NCI-H2227 treated with DMSO at 0.1 percent for 48 hours (cell line): ENCODE measurements at places on chromosomes 5 and 9.

GRCh38 chr9:27078685-27079084 lies 30.3 kb upstream of the TEK start:
- DNase-seq, result no peak

DNA sequence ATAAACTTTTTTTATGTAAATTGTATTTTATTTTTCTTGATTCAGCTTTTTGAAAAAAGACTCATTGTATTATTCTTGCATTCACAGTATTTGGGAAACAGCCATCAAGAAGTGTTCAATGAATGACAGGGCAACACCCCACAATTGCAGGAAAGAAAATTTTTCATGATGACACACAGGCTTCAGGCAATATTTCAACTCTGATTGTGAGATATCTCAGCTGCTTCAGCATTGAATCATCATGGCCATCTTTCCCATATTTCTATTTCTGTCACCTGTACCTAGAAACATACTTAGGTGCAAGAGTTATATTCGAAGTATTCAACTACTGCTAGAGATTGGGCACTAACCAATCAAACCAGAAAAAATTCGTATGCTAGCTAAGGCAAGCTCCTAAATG lies 446.0 kb downstream of the ISL1 start:
- DNase-seq, result no peak

GRCh38 chr9:101513351-101513750 lies 20.3 kb upstream of the RNF20 start:
- no peak for DNase-seq

DNA sequence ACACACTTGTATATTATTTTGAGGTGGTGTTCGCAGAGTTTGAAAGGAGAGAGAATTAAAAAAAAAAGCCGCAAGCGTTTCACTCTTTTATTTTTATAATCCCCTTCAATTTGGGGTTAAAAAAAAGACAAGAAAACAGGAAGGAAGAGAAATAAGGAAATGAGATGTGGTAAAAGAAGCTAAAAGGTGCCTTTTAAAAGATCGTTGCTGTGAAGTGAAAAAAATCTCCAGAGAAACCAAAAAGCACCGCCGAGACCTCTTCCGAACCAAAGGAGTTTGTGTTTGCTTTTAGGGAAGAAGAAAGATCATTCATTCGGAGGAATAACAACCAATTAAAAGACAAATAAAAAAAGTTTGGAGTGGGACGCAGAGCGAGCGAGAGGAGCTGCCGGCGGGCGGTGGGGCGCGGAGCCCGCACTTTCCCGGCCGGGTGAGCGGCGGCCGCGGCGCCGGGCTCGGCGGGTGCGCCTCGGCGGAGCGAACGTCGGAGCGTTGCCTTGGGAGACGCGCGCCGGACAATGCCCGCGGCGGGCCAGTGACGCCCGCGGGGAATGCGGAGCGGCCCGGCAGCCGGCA lies 355 bp downstream of the TLE4 start:
- DNase-seq, result no peak

- DNase-seq, result no peak
Observed at GRCh38 chr9:126761274-126761673, 43.6 kb upstream of the ZBTB43 start.

- no peak for DNase-seq
Observed at GRCh38 chr5:63240063-63240755, 661.6 kb downstream of the LRRC70 start.

- peak; percentile 55 for DNase-seq
Observed at GRCh38 chr5:116395226-116395625, 179.4 kb downstream of the SEMA6A start.

DNA sequence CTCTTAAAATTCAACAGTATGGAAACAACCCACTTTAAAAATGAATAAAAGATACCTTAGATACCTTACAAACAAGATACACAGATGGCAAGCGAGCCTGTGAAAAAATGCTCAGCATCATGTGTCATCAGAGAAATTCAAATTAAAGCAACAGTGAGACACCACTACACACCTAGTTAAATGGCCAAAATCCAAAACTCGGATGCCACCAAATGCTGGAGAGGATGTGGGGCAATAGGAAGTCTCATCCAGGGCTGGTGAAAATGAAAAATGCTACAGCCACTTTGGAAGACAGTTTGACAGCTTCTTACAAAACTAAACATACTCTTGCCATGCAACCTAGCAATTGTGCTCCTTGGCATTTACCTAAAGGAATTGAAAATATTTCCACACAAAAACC lies 17.9 kb downstream of the DUSP1 start:
- no peak for DNase-seq

- DNase-seq, result no peak
Observed at GRCh38 chr5:169584998-169585451, 1.5 kb downstream of the SPDL1 start.

DNA sequence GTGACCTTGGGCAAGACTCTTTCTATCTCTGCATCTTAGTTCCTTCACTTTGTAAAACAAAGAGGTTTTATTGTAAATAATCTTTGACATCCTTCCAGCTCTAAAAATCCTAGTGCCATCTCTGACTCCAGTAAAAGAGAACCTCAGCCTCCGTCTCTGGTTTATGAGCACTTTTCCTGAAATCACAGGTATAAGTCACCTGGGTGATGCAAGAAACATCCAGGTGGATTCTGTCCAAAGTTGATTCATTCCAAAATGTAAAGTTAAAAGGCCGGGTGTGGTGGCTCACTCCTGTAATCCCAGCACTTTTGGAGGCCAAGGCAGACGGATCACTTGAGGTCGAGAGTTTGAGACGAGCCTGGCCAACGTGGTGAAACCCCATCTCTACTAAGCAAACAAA lies 21.1 kb upstream of the UBAP2 start:
- no peak for DNase-seq

DNA sequence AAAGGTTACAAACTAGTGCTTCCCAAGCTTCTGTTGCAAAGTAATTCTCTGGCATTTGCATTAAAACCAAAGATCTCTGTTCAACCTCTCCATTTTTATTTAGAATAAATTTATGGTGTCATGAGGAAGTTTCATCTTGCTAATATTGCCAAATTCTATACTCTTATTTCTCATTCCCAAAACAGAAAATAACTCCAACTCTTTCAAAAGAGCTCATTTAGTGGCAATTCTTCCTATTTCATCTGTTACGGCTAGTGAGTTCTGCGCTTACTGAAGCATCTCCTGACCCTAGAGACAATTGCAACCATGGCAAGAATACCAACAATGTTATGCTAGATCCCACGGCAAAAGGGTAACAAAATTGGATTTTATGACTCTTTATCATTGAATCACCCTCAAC lies 97.0 kb downstream of the HINT1 start:
- DNase-seq, result no peak

GRCh38 chr5:8383616-8384015 lies 514.7 kb downstream of the MTRR start:
- no peak for DNase-seq

GRCh38 chr5:88683506-88684135 lies 199.4 kb downstream of the MEF2C start:
- DNase-seq, result peak; percentile 46

GRCh38 chr9:1025131-1025530 lies 25.0 kb upstream of the DMRT2 start:
- DNase-seq, result no peak

DNA sequence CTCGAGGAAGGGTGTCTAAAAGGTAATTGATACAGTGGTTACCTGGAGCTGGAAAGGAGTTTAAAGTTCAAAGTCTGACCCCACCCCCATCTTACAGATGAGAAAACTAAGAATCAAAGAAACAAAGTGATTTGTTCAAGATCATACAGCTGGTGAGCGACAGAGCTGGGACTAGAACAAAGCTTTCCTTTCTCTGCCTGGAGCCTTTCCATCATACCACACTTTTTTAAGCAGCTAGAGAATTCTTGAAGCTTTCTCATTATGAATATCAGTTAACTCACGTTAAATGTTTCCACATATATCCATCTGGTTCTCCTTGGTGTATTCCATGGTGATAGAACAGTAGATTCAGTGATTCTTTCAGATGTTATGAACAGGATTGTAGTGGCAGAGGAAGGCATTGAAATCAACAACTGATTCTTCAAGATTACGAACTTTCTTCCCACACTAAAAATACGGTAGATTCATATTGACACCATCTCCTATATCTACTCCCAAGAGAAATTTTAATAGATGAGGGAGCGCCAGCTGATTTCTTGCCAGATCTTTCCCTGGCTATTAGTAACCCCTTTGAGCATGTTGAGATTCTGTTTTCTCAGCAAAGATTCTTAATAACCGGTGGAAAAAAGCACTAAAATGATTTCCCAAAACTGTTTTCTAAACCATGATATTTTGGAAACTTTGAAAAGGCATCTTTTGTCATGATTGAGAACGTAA lies 233.7 kb downstream of the ADAMTSL1 start:
- DNase-seq, result no peak

DNA sequence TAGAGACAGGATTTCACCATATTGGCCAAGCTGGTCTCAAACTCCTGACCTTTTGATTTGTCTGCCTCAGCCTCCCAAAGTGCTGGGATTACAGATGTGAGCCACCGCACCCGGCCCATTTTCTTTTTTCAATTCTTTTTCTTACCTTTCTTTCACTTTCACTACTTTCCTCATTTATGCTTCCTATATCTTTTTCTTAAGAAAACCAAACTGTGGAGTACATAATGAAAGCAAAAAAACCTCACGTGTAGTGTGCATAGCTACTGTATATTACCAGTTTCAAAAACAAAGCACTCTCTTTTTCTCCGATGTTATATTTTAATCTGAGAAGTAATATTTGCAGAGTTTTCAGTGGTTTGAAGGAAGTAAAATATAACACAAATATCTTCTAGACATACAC lies 8.0 kb upstream of the CAST start:
- no peak for DNase-seq

- DNase-seq, result no peak
Observed at GRCh38 chr5:159212657-159213462, 3.5 kb upstream of the RNF145 start.

DNA sequence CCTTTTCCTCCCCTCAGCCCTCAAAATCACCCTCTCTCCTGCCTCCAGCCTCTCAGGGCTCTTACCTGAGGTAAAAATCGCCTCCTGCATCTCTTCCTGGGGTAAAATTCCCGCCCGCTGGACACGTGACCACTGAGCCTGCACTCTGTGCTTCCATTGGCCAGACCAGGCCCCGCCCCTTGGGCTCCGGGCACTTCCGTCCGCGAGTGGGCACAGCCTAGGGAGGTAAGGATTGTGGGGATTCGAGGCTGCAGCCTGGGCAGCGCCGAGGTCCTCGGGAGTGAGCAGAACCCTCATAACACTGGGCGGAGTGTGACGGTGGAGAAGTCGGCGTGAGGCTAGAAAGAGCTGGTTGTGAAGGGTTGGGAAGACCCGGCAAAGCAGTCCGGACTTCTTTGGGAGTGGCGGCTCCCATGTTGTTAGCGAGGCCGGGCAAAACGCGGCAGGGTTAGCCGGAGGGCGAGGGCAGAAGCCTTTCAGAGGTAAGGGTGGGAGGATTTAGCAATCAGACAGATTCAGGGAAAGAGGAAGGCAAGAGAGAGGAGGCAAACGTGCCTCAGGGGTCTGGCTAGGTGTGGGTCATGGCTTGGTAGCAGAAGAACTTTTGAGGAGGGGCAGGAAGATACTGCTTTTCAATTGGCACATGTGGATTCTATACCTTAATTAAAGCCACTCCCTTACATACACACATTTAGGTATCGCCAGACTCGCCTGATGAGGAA lies at the start of gene SHOC1:
Gene SHOC1 (minus strand): TSS at position 103 of the 722 bp plus-strand sequence. CDS start 3,519 bp downstream, outside the sequence.
- DNase-seq, result peak; percentile 86

DNA sequence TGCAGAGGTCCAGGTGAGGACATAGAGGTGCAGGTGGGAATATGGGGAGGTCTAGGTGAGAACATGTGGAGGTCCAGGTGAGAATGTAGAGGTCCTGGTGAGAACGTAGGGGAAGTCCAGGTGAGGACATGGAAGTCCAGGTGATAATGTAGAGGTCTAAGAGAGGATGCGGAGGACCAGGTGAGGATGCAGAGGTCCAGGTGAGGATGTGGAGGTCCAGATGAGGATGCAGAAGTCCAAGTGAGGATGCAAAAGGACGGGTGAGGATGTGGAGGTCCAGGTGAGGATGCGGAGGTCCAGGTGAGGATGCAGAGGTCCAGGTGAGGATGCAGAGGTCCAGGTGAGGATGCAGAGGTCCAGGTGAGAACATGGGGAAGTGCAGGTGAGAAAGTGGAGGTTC lies 133.8 kb downstream of the MRPL36 start:
- no peak for DNase-seq

DNA sequence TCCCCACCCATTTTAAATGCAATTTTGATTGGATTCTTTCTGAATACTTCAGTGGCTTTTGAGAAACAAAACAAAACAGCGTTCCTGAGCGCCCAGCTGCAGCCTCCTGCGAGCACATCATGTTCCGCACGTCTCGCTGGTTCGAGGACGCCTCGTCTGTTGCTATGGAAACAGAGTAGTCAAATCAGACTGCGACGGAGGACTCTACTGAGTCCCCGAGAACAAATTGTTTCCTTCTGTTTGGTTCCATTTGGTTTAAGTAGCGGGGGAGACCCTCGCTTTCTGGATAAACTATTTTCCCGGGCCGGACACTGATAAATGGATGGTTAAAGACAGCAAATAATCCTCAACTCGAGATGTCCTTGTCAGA lies 69.0 kb downstream of the SLC28A3 start:
- peak; percentile 55 for DNase-seq
